Gastroesophageal sphincter (tissue), 4 donors: ENCODE measurements at places on chromosomes 16 and 17.

GRCh38 chr17:64685705-64686104 lies 23.6 kb upstream of the SMURF2 start:
- H3K4me1 ChIP-seq: no peaks in the 10 kb centered on the region
- no peak overlapping the region for H3K4me3 ChIP-seq
- H3K27ac ChIP-seq: no peak overlapping the region
- no peak for ATAC-seq
- no peaks in the 10 kb centered on the region for H3K36me3 ChIP-seq

DNA sequence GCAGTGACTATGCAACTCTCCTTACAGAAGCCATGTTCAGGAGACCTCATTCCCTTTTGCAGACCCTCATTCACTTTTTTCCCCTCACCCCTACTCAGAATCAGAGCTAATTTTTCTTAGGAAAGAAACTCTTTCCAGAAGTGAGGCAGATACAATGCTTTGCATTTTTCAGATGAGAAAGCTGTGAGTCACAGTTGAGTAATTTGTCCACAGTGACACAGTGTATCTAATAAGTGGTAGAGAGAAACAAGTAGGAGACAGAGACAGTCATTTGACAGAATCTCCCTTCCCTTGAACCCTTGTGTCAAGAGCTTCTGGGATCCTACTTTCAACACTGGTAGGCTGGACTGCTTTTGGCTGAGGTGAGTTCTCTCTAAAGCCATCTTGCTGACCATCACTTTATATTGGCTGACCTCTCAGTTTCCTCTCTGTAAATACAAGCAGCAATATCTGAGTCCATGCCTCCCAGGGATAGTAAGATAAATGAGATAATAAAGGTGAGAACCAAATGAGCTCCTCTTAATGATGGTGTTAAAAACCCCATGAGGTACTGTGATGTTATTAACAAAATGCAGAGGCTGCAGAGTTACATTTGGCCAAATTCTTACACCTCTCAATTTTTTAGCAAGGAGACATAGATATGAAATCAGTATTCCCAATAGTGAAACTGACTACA lies 130.8 kb downstream of the CA10 start:
- no peak overlapping the region for H3K4me3 ChIP-seq
- no peak for ATAC-seq
- H3K27ac ChIP-seq: peak overlapping the region; percentile 48
- H3K36me3 ChIP-seq: no peaks in the 10 kb centered on the region
- no peaks in the 10 kb centered on the region for H3K4me1 ChIP-seq
- H3K27me3 ChIP-seq: no peaks in the 10 kb centered on the region

DNA sequence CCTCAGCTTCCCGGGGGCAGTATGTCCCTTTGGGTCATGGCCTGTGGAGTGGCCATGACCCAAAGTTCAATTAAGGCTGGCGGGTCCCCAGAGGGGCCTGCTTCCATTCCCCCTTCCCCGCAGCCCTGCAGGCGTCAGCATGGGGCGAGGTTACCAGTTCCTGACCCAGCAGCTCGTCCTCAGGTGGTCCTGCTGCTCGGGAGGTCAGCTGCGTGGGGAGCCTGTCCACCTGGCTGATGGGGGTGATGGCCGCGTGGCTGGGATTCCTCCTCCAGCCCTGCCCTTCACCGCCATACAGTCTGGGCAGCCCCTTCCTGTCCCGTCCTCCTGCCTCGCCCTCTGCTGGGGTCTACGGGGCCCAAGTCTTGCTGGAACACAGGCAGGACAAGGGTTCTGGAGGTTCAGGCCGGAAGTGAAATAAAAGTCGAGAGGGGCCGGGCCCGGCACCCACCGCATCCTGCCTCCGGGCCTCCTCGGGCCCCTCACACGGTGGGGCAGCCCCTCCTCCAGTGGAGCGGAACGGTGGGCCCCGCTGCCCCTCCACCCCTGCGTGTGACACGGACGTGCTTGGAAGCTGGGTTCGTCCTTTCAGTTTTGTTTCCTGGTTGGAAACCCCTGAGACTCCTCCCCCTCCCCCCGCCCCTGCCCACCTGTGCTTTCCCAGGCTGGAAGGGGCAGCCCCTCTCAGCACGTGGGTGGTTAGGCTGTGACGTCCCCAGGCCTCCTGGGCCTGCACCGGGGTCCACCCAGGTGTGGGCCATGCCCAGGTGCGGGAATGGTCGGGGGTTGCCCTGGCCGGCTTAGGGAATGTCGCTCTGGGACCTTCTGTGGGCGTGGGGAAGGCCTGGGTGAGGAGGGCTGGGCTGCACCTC lies 6.8 kb downstream of the UBALD2 start:
- peak overlapping the region; percentile 31 for H3K27ac ChIP-seq
- peaks cover 77% of the 10 kb centered on the region for H3K4me1 ChIP-seq
- peak; percentile 1 for ATAC-seq

GRCh38 chr17:49696233-49696761 lies 11.5 kb downstream of the SLC35B1 start:
- no peak overlapping the region for H3K4me3 ChIP-seq
- no peak for ATAC-seq
- no peaks in the 10 kb centered on the region for H3K27me3 ChIP-seq
- peaks cover 28% of the 10 kb centered on the region for H3K4me1 ChIP-seq

GRCh38 chr16:51666074-51666473 lies 515.0 kb upstream of the SALL1 start:
- no peaks in the 10 kb centered on the region for H3K27me3 ChIP-seq
- no peak overlapping the region for H3K4me3 ChIP-seq
- H3K4me1 ChIP-seq: no peaks in the 10 kb centered on the region
- no peak for ATAC-seq
- H3K36me3 ChIP-seq: no peaks in the 10 kb centered on the region

GRCh38 chr17:44794851-44795413 lies 35.2 kb downstream of the GJC1 start:
- H3K27ac ChIP-seq: peak overlapping the region; percentile 66
- no peaks in the 10 kb centered on the region for H3K27me3 ChIP-seq
- peak overlapping the region; percentile 11 for H3K4me3 ChIP-seq
- peak; percentile 32 for ATAC-seq

GRCh38 chr17:63246344-63246743 lies 199.8 kb downstream of the CYB561 start:
- H3K36me3 ChIP-seq: no peaks in the 10 kb centered on the region
- no peak overlapping the region for H3K27ac ChIP-seq
- no peak overlapping the region for H3K4me3 ChIP-seq
- H3K4me1 ChIP-seq: no peaks in the 10 kb centered on the region
- no peak for ATAC-seq

GRCh38 chr17:30074730-30075129 lies 41.9 kb upstream of the NSRP1 start:
- no peak overlapping the region for H3K4me3 ChIP-seq
- H3K27me3 ChIP-seq: peaks cover 8% of the 10 kb centered on the region
- H3K27ac ChIP-seq: no peak overlapping the region
- H3K4me1 ChIP-seq: no peaks in the 10 kb centered on the region
- ATAC-seq: no peak
- no peaks in the 10 kb centered on the region for H3K36me3 ChIP-seq

- H3K4me1 ChIP-seq: no peaks in the 10 kb centered on the region
- ATAC-seq: no peak
- H3K4me3 ChIP-seq: no peak overlapping the region
These were observed 36.3 kb downstream of the GLG1 start for GRCh38 chr16:74570412-74571301.

- H3K27me3 ChIP-seq: no peaks in the 10 kb centered on the region
- no peaks in the 10 kb centered on the region for H3K4me1 ChIP-seq
- H3K36me3 ChIP-seq: peaks cover 17% of the 10 kb centered on the region
- H3K27ac ChIP-seq: no peak overlapping the region
- ATAC-seq: no peak
- H3K4me3 ChIP-seq: no peak overlapping the region
These were observed 2.9 kb downstream of the CDIP1 start for GRCh38 chr16:4535627-4536108.

DNA sequence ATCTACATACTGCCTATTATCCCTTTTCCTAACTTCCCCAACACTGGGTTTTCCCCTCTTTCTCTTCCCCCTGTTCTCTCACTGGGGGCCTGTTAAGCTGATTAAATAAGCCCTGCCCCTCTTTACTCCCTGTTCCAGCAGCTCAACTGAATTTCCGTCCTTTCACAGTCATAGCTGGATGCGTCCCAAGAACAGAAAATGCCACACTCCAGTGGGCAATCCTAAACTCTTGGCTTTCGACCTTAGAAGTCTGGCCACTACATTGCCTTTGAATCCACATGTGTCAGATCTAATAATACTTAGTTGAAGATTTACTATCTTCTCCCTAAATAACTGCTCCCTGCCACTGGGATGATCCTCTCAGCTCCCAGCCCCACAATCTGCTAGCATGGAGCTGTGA lies 34.5 kb downstream of the KCNJ16 start:
- peak overlapping the region; percentile 68 for H3K27ac ChIP-seq
- no peaks in the 10 kb centered on the region for H3K36me3 ChIP-seq
- H3K4me1 ChIP-seq: no peaks in the 10 kb centered on the region
- H3K27me3 ChIP-seq: no peaks in the 10 kb centered on the region
- H3K4me3 ChIP-seq: no peak overlapping the region
- no peak for ATAC-seq

- H3K4me3 ChIP-seq: no peak overlapping the region
- H3K27me3 ChIP-seq: no peaks in the 10 kb centered on the region
- peaks cover 6% of the 10 kb centered on the region for H3K4me1 ChIP-seq
- peak; percentile 88 for ATAC-seq
- H3K36me3 ChIP-seq: peaks cover 4% of the 10 kb centered on the region
These were observed 5.4 kb downstream of the PGS1 start for GRCh38 chr17:78383725-78384471.

DNA sequence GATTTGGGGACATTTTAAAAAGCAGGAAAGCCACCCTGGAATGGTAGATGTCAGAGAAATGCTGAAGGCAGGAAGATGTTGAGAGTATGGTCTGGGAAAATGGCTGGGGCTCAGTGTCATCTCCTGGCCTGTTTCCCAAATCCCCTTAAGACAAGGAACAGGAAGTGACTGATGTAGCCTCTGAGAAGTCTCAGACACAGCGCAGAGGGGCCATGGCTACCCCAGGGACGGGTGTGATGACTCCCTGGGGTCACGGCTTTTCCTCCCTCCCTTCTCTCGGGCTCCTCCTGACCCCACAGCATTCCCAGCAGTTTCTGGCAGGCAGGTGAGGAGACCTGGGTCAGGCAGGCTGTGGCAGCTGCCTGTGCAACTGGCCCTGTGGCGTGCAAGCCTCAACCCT lies 45.4 kb downstream of the RAP1GAP2 start:
- H3K27me3 ChIP-seq: peaks cover 15% of the 10 kb centered on the region
- no peak overlapping the region for H3K27ac ChIP-seq
- no peak for ATAC-seq

- H3K36me3 ChIP-seq: no peaks in the 10 kb centered on the region
- no peak for ATAC-seq
- H3K27ac ChIP-seq: no peak overlapping the region
- no peaks in the 10 kb centered on the region for H3K4me1 ChIP-seq
- peaks cover 12% of the 10 kb centered on the region for H3K27me3 ChIP-seq
- no peak overlapping the region for H3K4me3 ChIP-seq
These were observed 21.2 kb upstream of the HAPSTR1 start for GRCh38 chr16:9070254-9070653.

GRCh38 chr17:13352747-13353415 lies 248.8 kb downstream of the HS3ST3A1 start:
- no peaks in the 10 kb centered on the region for H3K4me1 ChIP-seq
- H3K27me3 ChIP-seq: no peaks in the 10 kb centered on the region
- no peak for ATAC-seq
- no peak overlapping the region for H3K27ac ChIP-seq

GRCh38 chr17:45873728-45874127 lies 20.6 kb upstream of the MAPT start:
- no peak for ATAC-seq
- peaks cover 36% of the 10 kb centered on the region for H3K27me3 ChIP-seq
- H3K4me3 ChIP-seq: no peak overlapping the region
- no peak overlapping the region for H3K27ac ChIP-seq
- H3K4me1 ChIP-seq: no peaks in the 10 kb centered on the region
- no peaks in the 10 kb centered on the region for H3K36me3 ChIP-seq

- no peaks in the 10 kb centered on the region for H3K36me3 ChIP-seq
- H3K4me1 ChIP-seq: no peaks in the 10 kb centered on the region
- no peak overlapping the region for H3K4me3 ChIP-seq
- peaks cover 46% of the 10 kb centered on the region for H3K27me3 ChIP-seq
- ATAC-seq: no peak
These were observed 6.1 kb downstream of the PRR29 start for GRCh38 chr17:64004218-64004770.

DNA sequence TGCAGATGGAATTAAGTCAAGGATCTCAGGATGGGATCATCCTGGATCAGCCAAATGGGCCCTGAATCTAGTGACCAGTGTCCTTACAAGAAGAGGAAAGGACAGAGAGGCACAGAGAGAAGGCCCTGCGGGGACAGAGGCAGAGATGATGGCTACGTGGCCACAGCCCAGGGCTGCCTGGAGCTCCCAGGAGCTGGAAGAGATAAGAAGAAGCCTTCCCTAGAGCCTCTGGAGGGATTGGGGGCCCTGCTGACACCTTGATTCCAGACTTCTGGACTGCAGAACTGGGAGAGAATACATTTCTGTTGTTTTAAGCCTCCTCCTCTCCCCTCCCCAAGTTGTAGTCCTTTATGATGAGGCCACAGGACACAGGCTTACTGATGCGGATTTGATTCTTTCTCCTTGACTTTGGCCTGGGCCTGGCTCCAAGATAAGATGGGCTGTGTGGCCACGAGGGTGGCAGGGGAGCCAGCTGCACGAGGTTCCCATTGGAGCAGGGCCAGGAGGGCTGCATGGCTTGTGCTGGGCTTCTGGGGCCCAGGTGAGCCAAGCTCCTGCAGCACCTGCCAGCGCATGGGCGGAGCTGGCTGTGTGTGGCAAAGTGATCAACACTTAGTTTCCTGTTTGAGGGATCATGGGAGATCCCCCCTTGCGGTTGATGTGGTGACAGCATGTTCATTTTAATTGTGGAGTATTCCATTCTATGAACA lies 146.1 kb downstream of the IRF8 start:
- no peak overlapping the region for H3K27ac ChIP-seq
- no peak overlapping the region for H3K4me3 ChIP-seq
- no peaks in the 10 kb centered on the region for H3K27me3 ChIP-seq
- H3K4me1 ChIP-seq: no peaks in the 10 kb centered on the region

- ATAC-seq: no peak
- no peaks in the 10 kb centered on the region for H3K27me3 ChIP-seq
- H3K4me3 ChIP-seq: no peak overlapping the region
- H3K4me1 ChIP-seq: no peaks in the 10 kb centered on the region
These were observed 10.8 kb upstream of the GCSH start for GRCh38 chr16:81106826-81107503.

GRCh38 chr17:8212312-8213180 lies 2.2 kb upstream of the AURKB start:
- ATAC-seq: no peak
- H3K27me3 ChIP-seq: no peaks in the 10 kb centered on the region
- no peaks in the 10 kb centered on the region for H3K36me3 ChIP-seq
- H3K4me1 ChIP-seq: no peaks in the 10 kb centered on the region

- H3K27ac ChIP-seq: no peak overlapping the region
- no peak overlapping the region for H3K4me3 ChIP-seq
- H3K36me3 ChIP-seq: no peaks in the 10 kb centered on the region
- H3K27me3 ChIP-seq: peaks cover 60% of the 10 kb centered on the region
- no peak for ATAC-seq
These were observed 1.7 kb upstream of the ALOX12 start for GRCh38 chr17:6994118-6994598.

- H3K4me1 ChIP-seq: no peaks in the 10 kb centered on the region
- no peak overlapping the region for H3K27ac ChIP-seq
- H3K27me3 ChIP-seq: peaks cover 87% of the 10 kb centered on the region
- ATAC-seq: no peak
- no peak overlapping the region for H3K4me3 ChIP-seq
These were observed 32.9 kb upstream of the GOSR2 start for GRCh38 chr17:46889992-46890564.
